Lung microvascular endothelial cell (primary cell): ENCODE measurements at places on chromosomes 2 and 18. TPM values are rescaled to one million over a fixed set of nuclear protein-coding genes. Genes with fewer than 3 reads are reported as not detected.

DNA sequence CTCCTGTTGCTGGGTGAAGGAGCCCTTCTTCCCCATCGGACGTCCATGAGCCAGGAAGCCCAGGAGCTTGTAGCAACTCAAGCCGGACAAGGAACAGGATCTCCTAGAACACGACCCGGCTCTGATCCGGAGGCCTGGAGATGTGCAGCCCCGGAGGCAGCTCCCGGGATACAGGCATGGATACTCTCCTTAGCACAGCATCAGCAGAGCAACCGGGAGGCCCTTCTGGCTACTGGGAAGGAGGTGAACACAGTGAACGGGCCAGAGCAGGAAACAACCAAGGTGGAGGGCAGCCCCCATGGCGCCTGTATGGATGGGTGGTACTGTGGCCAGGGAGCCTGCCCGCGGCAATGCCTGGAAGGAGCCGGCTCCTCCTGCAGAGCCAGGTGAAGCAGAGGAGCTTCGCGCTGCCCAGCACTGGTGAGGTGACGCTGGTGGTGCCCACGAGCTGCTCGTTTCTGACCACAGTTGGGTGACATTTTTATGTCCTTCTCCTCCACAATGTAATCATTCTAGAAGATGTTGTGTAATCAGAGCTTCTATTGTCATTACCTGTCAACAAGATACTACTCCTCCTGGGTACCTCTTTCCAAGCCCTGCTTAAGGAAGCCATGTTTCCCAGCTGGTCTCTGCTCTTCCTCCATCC, 94.3 kb downstream of the TWIST2 start:
- no peak for DNase-seq

- DNase-seq: no peak
Observed at GRCh38 chr2:888211-888801, 62.3 kb upstream of the SNTG2 start.

GRCh38 chr2:98175811-98176210, 88.8 kb downstream of the VWA3B start:
- no peak for DNase-seq

- peak; percentile 4 for DNase-seq
Observed at GRCh38 chr2:163132850-163133249, 294.3 kb upstream of the KCNH7 start.

DNA sequence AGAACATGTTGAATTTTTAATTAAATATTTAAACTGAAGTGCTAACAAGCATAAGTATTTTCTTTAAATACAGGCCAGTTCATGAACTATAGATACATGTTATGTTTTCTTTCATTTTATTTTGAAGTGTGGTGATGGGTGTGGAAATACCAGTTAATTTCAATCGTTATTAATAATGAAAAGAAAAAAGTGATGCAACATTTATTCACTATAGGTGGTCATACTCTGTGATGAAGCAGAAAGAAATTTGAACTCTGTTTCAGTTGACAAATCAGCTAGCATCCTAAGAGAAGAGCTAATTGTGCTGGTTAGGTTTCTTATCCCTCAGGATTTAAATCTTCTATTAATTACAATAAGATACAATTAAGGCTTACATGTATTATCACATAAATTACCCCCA, 795.1 kb upstream of the DDX18 start:
- no peak for DNase-seq

- no peak for DNase-seq
Observed at GRCh38 chr18:77894060-77894459, 644.4 kb downstream of the GALR1 start.

GRCh38 chr2:177147834-177148445, 64.7 kb upstream of the HNRNPA3 start:
- no peak for DNase-seq

GRCh38 chr2:36490749-36491148, 107.2 kb downstream of the FEZ2 start:
- DNase-seq: no peak

IL18RAP gene
- total RNA-seq: not detected in 2 replicates

CIB4 gene
- not detected in 2 replicates for total RNA-seq

- DNase-seq: no peak
Observed at GRCh38 chr2:19881908-19882265, 19.9 kb downstream of the TTC32 start.

DNA sequence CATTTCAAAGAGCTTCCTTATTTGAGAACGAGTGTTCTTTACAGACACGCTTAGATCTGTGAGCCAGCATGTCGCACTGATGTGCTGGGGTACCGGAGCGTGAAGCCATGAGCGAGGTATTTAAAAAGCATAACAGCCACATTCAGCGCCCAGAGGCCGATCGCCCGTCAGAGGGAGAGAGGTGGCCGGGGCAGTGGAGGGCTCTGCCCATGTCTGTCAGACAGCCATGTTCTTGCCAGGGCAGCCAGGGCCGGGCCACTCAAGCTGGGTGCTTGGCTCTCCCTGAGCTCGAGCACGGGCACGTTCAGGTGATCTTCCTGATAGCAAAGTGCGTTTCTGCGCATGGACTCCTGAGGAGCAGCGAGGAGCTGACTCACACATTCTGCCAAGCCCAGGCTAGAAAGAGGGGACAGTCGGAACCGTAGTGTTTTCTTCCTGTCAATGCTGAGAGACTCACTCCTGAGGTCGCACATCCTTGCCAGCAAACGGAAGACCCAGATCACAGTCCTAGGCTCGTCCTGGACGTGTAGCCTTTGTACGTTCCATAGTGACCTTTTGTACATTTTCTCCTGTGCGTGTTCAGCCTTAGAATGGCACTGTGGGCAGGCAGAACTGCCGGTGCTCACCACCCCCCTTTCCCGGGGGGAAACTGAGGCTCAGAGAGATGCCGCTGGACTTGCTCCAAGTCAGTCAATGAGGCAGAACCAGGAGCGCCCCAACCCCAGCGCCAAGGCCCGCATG, 100.7 kb downstream of the NFATC1 start:
- DNase-seq: no peak

DNA sequence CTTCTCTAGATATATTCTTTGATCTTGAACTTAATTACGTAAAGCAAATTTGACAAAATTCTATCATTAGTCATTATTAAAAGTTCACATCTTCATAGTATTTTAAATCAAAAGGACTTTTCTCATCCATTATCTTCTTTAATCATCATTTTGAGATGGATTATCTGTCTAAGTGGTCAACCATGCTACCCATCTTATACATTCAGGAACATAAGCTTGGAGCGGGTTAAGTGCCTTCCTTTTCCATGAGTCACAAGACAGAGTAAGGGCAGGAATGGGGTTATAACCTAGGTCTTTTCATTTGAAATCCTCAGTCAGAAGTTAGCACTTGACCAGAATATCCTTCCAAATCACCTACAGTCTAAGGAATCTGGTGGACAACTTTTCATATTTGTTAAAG, 297.1 kb downstream of the TCF4 start:
- DNase-seq: no peak

DNA sequence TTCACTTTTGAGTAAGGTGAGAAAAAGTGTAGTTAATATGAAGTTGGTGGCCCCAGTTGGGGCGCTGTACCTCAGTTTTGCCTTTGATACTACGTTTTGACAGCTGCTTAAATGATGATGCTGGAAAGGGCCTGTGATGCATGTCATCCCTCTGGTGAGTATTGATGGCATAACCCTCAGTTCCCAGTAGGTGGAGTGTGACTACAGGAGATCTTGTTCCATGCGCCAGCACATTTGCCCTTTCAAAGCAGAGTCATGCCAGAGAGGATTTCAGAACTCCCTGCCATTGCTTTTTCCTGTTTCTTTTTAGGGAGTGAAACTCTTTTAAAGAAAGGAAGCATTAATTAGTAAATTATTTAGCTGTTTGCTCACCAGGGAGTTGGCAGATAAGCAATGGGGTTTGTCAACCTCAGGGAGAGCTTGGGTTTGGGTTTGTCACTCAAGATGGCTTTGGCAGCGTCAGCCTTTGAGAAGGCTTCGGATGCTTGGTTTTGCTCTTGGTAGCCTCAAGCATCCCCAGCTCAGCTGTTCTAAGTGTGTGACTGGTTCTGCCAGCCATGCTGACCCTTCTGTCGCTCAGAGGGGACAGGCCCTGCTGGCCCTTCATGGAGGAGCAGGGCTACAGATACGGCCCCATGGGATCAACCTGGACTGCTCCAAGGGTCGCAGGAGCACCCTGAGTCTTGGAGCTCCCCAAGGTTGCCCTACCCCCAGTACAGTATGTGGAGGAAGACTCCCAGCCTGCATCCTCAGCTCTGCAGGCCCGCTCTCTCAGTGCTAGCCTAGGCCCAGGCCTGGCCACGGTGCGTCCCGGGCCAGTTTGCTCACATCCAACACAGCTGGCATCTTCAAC, 29.1 kb downstream of the ARMC9 start:
- peak; percentile 90 for DNase-seq
